ENCODE measurements at places on chromosomes 5 and 9.
A peak's percentile ranks its signal among the peaks of the same experiment; 100 is the strongest.

- no peak for DNase-seq
Observed at GRCh38 chr5:132099076-132099748, 25.6 kb downstream of the CSF2 start.

- DNase-seq = no peak
Observed at GRCh38 chr9:33273972-33274328, 9.1 kb downstream of the CHMP5 start.

DNA sequence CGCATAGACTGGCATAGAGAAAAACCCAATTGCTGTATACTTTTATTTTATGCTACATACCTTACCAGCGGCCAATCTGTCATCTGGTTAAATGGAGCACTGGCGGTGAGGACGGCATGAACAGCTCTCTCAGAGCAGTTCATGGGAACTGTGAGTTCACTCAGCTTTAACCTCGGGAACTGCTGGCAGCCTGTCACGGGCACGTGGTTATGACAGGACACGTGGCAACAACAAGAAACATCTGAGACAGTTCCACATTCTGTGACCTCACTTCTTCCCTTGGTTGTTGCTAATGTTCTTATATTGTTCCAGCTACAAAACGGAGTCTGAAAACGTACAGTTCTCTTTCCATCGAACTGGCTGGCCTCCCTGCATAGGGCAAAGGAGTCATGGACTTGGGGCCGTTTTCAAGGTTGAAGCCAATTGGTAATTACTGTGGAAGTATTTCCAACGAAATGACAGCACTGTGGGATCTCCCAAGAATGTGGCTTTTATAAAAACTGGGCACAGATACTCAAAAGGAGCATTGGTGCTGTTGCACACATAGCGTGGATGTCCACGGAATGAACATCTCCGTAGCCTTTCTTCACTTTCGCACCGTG lies 246.3 kb upstream of the DAP start:
- no peak for DNase-seq

DNA sequence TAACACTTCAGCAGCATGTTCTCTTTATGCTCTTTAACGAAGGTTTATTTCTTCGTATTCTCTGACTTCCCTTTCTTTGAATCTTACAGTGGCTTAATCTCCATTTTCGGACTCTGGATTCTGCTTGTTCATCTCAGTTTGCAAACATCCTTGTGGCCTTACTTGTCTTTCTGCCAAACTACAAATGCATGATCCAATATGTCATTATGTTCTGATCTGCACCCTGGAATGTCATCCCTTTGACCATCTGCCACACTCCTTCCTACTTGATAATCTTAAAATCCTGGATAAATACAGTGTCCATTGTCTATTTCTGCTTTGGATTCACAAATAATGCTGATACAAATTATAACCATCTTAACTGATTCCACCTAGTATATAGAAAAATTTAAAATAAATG lies 499.2 kb downstream of the CDH18 start:
- no peak for DNase-seq

GRCh38 chr5:167853421-167853820 lies 438.0 kb upstream of the WWC1 start:
- peak; percentile 64 for DNase-seq

GRCh38 chr9:130861372-130862180 lies 26.5 kb downstream of the ABL1 start:
- DNase-seq = no peak

GRCh38 chr5:83562071-83562606 lies 90.6 kb downstream of the VCAN start:
- no peak for DNase-seq

DNA sequence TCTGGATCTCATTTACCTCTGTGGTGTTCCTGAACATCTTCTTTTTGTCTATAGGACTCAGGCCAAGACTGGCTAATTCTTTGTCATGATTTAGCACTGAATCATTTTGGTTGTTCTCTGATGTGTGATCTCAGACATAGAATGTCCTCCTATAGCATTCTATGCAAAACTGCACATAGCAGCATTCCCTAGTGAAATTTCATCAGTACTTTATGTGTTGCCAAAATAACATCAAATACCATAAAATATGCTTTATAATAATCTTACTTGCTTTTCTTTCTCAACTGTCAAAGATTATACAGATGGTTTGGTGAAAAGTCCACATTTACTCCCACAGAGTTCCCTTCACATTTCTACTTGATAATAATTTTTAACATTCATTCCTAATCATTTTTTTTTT lies 115.7 kb upstream of the MPDZ start:
- DNase-seq = peak; percentile 65

- no peak for DNase-seq
Observed at GRCh38 chr5:28404363-28405071, 1366.1 kb upstream of the CDH9 start.

DNA sequence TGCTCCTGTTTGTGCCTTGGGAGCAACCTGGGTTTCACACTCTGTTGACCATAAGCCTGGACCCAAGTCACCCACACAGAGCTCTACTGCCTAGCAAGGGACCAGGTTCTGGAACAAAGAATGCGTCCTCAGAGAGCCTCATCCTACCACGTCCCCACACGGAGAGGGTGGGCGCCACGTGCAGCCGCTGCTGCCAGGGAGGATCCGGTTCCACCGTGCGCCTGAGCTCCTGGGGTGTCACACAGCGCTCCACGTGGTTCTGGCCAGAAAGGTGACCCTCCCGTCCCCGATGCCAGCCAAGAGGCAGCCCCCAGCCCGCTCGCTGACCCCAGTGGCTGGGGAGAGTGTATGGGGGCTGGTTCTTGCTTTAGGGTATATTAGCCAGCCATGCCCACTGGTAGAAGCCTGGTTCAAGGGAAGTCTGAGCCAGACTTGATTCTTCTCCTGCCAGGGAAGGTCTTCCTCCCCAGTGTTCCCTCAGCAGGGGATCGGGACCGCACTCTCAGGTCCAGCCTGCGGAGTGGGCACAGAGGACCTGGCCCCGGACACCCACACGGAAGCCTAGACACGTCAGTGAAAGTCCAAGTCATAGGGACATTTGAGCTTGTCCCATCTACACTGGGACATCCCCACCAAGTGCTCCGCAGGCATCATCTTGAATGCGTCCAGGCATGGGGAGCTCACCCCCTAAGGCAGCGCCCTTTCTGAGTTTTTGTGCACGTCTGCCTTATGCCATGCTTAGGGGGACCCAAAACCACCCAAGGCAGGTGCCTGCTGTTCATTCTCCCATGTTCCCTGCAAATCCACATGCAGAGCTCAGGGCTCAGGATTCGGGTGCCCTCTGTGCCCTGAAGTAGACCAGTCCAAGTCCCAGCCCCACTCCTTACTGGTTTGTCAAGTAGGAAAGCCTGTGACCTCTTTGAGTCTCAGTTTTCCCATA lies 2.4 kb downstream of the FCN1 start:
- no peak for DNase-seq

DNA sequence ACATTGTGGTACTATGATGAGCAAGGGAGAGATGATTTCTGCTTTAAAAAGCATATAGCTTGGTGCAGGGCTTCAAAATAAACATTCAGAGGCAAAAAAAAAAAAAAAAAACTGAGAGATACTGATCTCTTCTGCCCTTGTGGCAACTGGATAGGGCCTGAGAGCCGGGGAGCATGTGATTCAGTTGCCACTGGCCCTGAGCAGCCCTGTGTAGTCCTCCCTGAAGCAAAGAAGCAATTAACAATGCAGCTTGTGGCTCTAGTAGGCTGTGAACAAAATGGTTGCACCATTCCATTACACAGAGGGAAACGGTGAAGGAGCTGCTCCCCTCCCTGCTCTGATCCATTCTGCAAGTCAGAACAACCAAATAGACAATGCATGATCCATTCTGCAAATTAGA lies 347.5 kb upstream of the DAB2 start:
- no peak for DNase-seq

- no peak for DNase-seq
Observed at GRCh38 chr5:66351813-66352212, 207.7 kb downstream of the SREK1 start.

GRCh38 chr9:79233542-79233941 lies 338.2 kb upstream of the TLE4 start:
- no peak for DNase-seq

- DNase-seq = peak; percentile 86
Observed at GRCh38 chr9:108057421-108058134, 568.0 kb upstream of the KLF4 start.

DNA sequence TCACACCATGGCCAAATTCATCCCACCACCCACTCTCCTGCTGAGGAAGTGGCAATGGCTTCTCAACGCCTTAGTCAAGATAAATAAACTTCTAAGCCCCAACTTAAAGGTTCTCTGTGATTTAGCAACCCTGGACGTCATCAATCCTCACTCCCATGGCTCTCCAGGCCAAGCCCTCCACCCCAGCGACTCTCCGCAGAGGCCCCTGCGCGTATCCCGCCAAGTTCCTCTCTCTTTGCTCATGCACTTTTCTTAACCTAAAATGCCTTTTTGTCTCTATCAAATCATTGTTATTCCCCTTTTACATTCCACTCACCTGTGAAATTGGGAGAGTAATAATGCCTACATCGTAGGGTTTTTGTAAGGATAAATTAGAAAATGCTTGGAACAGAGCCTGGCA lies 88.6 kb downstream of the NRG2 start:
- DNase-seq = no peak

DNA sequence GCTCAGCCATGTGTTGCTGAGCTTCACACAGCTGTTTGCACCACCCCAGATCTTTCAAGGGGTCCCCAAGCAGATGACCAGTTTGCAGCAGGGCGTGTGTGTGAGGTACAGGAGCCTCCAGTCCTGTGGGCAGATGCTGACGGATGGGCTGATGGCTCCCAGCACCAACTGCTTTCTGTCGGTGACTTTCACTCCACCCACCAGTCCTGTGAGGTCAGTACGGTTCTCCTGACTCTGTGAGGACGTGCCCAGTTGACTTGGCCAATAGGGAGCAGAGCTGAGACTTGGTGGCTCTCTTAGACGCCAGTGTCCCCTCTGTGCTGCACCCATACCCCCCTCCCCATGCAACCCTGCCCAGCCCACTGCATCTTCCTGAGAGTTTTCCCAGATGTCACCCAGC lies 19.7 kb downstream of the COL5A1 start:
- DNase-seq = no peak

DNA sequence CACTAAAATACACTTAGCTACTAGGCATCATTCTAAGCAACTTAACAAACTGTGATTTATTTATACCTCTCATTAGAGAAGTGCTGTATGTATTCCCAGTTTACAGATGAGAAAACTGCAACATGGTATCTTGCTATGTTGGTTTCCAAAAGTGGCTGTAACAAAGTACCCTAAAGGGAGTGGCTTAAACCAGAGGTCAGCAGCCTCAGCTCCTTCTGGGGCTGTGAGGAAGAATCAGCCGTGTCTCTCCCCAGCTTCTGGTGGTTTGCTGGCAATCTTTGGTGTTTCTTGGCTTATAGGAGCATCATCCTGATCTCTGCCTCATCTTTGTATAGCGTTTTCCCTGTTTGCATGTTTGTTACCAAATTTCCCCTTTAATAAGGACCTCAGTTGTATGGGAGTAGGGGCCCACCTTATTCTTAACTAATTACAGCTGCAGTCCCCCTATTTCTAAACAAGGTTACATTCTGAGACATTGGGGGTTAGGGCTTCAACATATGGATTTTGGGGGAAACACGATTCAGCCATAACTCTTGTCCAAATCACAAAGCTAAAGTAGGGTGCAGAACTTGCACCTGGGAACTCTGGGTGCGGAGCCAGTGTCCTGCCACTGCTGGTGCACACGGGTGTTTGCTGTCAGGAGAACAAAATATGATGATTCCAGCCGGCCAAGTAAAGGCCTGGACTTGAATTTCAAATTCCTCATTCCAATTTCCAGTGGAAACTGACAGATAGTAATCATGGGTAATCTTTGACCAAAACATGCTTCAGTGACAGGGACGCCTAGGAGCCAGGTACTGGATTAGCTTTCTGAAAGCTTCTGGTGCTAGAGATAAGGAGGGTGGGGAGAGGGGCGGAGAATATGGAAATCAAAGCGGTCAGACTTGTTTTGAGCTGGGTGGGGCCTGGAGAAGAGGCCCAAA lies 43.3 kb downstream of the RAI14 start:
- no peak for DNase-seq

- no peak for DNase-seq
Observed at GRCh38 chr9:124354346-124355038, 60.8 kb downstream of the PSMB7 start.

GRCh38 chr9:113682297-113682771 lies 193.8 kb upstream of the ZNF618 start:
- no peak for DNase-seq

GRCh38 chr5:178630475-178630930 lies 3.7 kb upstream of the CLK4 start:
- DNase-seq = no peak

- no peak for DNase-seq
Observed at GRCh38 chr5:62149879-62150278, 156.1 kb upstream of the KIF2A start.

DNA sequence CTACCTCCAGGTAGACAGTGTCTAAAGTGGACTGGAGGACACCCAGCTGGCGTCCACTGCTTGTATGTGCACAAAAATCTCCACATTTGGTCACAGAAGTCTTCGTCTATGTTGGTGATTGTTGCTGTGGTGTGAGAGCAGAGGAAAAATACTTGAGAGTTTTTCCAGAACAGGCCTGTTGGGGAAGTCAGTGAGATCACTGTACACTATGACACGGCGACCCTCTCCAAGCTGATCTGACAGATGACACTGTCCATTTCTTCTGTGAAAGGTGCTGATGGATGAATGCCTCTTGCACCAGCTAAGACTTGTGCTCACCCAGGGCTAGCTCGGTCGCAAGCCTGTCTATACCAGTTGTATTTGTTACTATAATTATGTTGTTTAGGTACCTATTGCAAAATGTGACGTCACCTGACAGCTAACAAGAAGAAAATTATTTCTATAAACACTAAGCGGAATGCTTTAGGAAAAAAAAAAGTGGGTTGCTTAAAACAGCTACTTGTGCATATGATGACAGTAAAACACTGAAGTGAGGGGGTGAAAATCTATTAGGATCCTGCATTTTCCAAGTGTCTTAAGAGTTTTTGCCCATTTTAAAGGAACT lies 142.3 kb downstream of the ROR2 start:
- DNase-seq = no peak

- DNase-seq = no peak
Observed at GRCh38 chr5:37254581-37254980, 5.4 kb upstream of the CPLANE1 start.

DNA sequence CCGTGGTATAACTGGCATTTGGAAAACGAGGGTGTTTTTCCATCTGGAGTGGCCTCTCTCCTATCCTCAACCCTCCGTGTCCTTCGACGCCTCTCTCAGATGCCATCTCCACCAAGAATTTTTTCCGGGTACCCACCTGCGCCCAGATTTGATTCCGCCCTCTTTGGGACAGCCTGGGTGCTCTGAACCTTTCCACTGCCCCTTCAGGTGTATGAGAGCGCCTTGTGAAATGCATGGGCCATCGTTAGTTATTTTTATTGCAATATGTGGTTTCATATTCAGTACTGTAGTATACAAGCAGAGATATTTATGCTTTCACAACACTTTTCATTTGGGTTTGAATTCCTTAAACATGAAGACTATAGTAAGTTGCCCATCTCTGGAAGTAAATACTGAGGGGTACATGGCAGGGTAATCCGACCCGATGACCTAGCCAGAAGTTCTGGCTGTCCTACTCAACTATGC lies 78.2 kb upstream of the IFNE start:
- no peak for DNase-seq
